ENCODE measurements at places on chromosomes 12 and 14. TPM values are rescaled to one million over a fixed set of nuclear protein-coding genes. Genes with fewer than 3 reads are reported as not detected.

GRCh38 chr12:77118696-77119095 lies 53.3 kb upstream of the E2F7 start:
- no peak for DNase-seq

GRCh38 chr14:70811050-70811449 lies 1.7 kb upstream of the MAP3K9 start:
- no peak for DNase-seq

- no peak for DNase-seq
These were observed 216.9 kb upstream of the DIO2 start for GRCh38 chr14:80428171-80428570.

DNA sequence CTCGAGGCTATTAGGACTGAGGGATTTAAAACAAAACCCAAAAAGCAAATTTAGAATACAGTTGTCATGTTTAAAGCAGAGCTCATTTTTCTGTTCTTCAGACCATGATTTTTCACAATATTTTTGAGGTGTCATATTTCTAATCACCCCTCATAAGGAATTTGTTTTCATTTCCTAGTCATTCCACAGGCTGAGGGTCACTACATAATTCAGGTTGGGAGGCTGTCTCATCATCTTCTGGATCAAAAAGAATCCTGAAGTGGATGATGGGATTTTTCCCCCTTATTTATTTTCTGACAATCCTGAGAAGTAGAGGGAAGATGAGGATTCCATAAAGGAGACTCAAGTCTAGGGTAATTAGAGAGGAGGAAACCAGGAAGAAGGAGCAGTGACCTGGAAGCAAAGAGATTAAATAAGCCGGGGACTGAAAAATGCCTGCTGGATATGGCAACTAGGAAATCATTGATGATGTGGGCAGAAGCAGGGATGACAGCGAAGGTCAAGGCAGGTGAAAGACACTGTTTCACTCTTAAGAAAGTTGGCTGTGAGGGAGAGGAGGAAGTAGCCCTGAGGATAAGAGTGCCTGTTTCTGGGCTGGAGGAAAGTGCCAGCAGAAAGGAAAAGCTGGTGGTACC lies 9.0 kb upstream of the PCNX1 start:
- DNase-seq: no peak

ESRRB gene
- 3.1 TPM for total RNA-seq

DHH gene
- total RNA-seq: 1.1 TPM

ERBB3 gene
- total RNA-seq: 126 TPM

ALDH2 gene
- 14.6 TPM for total RNA-seq

PLEKHD1 gene
- total RNA-seq: 0.53 TPM
